ENCODE measurements at places on chromosomes 3 and 15.

DNA sequence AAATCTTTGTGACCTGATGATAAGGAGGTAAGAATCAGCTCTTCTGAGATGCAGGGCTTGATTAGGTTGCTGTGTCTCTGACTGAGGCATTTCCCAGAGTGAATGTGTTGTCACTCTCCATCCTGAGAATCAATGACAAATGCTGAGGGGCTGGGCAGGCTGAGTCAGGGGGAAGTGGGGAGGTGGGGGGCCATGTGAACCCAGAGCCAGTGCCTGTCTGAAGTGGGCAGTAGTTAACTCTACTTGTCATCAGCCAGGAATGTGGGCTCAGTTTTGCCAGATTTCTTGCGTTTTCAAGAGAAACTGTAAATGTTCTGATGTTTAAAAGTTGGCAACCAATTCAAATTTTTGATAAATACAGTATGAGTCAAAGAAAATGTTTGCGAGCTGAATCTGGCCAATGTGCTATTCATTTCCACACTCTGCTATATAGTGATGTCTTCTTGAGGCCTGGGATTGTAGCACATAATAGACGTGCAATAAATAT is 3.1 kb upstream of the BNC1 start:
- no peak for DNase-seq

- no peak for DNase-seq
Observed at GRCh38 chr15:59828861-59829260, 139.7 kb upstream of the BNIP2 start.

DNA sequence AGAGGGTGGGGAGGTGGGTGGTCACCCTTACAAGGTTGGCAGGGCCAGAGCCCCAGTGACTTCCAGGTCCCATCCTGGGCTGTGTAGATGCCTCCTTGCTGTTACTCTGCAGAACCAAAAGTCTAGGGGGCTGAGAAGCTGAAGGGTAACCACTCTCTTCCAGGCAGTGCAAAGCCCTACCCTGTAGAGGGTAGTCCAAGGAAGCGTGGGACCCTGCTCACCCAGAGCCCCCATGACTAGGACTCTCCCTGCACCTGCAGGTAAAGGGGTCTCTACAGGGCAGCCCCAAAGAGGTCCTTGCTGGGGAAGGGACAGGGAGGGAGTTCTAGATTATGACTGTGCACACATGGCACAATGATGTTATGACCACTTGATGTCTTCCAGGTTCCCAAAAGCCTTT is 14.2 kb downstream of the GHRL start:
- DNase-seq = no peak

- no peak for DNase-seq
Observed at GRCh38 chr15:91526424-91526823, 327.1 kb upstream of the SLCO3A1 start.

GRCh38 chr3:169497567-169498257 is 165.8 kb downstream of the MECOM start:
- no peak for DNase-seq

GRCh38 chr3:108835101-108835500 is 12.5 kb downstream of the TRAT1 start:
- DNase-seq = no peak

DNA sequence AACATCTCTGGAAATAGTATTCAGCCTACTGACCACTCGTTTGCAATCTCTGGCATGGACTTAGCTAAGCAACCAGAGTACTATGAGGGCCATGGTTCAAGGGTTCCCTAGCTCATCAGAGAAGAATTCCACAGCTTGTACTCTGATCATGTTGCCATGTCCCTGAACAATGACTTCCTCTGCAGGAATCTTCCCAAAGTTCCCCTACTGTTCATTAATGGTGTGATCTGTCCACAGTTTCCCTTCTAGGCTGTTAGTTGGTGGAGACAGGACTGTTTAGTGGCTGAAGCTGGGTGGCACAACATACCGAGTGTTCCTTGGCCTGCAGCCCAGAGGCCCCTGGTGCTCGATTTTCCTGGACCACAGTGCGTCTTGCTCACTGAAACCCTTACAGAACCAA is 44.4 kb upstream of the GALNT15 start:
- DNase-seq = peak; percentile 71

DNA sequence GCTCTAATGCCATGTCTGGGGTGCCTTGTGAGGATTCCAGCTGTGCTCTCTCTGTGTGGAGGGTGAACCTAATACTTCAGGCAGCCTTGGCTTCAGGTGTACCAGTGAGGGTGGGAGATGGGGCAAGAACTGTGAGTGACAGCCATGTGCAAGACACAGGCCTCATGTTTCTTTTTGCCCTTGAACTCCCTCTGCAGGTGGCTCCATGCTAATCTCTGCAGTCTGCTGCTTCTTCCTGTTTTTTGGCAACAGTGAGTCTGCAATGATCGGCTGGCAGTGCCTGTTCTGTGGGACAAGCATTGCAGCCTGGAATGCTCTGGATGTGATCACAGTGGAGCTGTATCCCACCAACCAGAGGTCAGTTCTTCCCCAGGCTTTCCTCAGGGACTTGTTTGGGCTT is 189.3 kb downstream of the SV2B start:
- DNase-seq = no peak

DNA sequence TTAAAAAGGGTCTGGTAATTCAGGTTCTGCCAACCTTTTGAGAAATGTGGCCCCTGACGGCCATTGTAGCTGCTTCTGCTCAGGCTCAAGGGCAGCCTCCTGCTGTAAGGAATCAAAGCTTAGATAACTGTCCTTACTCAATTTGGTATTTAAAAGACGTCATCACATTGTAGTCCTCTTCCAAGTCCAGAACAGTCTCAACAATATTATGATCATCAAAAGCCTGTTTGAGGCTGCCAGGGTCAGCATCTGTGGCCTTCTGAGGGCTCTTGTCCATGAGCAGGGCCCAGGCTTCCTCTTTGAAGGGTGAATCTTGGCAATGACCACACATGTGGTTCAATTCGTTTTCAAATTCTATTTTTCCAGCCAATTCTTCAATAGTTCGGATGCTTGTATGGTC is 6.0 kb downstream of the C3orf62 start:
- no peak for DNase-seq

GRCh38 chr3:136914739-136915138 is 43.0 kb upstream of the IL20RB start:
- no peak for DNase-seq

All from right hindlimb (tissue), 1 donor.